ENCODE measurements at places on chromosomes 11 and 22.

DNA sequence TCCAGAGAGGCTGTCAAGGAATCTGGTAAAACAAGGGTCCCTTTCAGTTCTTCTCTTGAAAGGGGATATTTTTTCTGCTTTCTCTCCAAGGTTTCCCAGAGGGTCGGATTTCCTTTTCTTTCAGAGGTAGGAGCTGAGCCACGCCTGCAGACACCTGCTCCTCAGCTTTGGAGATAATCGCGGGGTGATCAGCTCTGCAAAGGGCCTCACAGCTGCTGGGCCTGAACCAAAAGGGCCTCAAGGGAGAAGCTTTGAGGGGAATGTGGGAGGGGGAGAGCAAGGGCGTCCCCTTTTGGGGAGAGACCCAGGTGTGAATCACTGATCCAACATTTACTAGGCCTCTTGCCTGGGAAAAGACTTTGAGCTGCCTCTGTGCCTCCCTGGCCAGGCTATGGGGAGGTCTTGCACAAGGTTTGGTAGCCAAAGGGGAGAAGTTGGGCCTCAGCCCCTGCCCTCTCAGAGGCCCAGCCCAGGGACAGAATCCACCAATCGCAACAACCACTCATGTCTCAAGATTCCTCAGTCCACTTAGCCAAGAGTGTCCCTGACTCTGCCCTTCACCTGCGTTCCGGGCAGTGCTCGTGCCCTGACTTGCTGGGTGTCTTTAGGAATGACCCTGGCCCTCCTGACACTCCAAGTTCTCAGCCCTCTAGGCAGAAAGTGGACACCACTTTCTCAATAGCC, 14.0 kb upstream of the TP53I11 start:
- no peak for DNase-seq

GRCh38 chr22:49869845-49870712, 16.4 kb downstream of the ZBED4 start:
- DNase-seq = no peak

DNA sequence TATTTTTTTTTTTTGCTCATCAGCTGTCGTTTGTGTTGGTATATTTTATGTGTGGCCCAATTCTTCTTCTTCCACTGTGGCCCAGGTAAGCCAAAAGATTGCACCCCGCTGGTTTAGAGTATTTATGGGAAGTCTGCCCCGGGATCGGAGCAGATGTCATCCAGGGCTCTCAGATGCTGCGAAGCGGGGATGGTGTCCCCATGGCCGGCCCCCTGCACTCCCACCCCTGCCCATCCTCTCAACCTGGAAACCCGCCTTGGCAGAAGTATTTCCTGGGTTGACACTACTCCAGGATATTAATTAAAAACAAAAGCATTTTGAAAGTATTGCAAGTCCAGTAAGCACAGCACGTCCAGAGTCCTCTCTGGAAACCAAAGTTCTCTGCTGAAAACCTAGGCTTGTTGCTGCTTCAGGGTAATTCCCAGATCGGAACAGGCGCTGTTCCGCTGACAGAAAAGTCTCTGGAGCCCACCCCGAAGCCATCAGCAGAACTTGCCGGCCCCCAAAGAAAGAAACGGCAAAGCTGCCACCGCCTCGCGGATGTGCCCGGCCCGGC, 833 bp downstream of the SCUBE2 start:
- DNase-seq = no peak

DNA sequence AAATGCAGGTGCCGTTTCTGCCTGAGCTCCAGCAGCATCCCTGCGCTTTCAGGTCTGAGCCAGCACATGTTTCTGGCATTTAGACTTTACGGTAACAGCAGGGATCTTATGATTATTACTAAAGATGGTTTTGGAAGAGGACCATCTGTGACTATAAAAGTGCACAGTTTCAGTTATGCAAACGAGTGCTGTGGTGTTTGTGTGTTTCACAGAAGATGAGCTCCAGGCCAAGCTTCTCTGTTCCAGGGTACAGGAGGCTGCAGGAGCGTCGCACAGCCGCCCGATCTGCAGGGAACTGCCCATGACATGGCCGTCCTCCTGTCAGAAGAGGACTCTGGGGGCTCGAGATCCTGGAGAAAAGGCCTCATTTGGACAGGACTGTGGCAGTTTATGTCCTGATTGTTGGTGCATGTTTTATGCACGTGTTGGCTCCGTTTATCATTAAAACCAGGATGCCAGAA, 297.3 kb downstream of the TBC1D22A start:
- no peak for DNase-seq

DNA sequence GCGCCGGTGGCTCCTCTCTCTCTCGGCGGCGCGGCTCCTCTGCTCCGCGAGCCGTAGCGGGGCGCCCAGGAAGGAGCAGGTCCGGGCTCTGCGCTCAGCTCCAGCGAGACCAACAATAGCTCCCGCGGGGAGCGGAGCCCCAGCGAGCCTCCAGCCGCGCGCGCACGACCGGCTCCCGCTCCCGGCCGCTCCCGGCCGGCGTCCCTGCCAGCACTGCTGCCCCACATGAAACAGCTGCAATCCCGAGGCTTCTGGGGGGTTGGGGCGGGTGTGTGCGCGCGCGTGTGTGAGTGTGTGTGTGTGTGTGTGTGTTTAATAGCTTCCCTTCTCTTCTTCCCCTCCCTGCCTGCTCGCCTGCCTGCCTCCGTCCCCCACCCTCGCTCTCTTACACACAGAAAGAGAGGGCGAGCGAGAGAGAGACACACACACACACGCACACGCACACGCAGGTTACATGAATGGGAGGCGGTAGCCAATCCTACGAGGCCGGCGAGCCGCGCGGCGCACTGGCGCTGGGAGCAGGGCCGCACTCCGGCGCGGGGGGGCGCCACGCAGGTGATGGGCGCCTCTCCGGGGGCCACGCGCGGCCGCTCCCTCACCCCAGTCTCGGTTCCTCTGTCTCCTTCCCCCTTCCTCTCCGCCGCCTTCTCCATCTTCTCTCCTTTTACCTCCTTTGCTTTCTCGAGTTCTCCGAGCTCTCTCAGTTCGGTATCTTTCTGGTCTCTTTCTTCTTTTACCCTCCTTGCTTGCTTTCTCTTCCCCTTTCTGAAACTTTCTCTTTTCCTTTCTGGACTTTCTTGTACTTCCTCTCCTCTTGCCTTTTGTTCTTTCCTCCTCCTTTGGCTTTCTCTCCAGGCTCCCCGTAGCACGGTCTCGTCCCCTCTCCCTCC, at the start of gene TENM4:
Gene TENM4, minus strand, starts transcription at position 460 of the 890 bp plus-strand sequence. CDS start 371,086 bp downstream, outside the sequence.
- peak; percentile 62 for DNase-seq

DNA sequence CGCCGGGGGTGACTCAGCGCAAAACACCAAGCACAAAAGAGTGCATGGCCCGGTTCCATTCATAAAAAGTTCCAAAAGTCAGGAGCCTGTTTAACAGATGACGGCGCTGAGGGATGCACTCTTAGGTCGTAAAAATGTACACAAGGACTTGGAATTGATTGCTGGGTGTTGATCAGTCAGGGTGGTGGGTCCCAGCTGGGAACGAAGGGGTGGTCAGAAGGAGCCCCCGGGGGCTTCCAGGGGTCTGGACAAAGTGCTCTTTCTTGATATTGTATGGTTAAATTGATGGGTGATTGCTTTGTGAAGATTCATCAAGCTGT, 20.7 kb downstream of the IFITM10 start:
- no peak for DNase-seq

- DNase-seq = no peak
These were observed 5.3 kb downstream of the TUBA8 start for GRCh38 chr22:18115906-18116371.

DNA sequence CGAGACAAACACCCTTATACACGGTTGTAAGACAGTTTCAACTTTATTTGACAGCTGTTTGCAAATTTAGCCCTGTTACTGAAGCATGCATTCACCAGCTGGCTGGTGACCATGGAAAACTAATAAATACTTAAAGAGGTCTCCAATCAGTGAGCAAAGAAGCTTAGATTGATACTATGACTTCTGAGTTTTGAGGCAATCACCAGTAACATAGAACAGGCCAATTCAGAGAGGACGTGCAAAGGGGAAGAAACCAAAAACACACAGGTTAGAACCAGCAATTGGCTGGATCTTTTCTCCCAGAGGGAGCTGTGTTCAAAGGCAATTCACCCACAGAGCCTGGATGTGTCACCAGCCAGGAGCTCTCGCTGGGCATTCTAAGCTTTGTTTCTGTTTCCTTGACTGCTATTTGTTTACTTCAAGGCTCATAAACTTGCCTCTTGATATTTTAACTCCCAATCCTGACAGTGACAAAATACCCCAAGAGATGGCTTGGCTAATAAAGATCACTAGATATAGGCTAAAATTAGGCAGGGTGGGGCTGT, 113.6 kb upstream of the MTMR2 start:
- DNase-seq = no peak
